ENCODE measurements at places on chromosomes 13 and 19.

DNA sequence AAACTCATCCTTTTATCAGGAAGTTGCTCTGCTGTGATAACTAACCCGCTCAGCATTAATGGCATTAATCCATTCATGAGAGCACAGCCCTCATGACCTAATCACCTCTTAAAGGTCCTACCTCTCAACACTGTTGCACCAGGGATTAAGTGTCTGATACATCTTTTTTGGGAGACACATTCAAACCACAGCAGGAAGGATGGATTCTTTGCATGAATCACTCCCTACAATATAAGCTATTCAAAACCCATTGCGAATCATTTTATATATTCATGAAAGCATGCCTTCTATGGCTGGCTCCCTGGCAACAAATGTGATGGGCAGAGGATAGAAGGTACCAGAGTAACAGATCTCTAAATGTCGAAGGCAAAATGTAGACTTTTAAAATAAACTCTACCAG lies 27.6 kb downstream of the ARL11 start:
- DNase-seq, result no peak

DNA sequence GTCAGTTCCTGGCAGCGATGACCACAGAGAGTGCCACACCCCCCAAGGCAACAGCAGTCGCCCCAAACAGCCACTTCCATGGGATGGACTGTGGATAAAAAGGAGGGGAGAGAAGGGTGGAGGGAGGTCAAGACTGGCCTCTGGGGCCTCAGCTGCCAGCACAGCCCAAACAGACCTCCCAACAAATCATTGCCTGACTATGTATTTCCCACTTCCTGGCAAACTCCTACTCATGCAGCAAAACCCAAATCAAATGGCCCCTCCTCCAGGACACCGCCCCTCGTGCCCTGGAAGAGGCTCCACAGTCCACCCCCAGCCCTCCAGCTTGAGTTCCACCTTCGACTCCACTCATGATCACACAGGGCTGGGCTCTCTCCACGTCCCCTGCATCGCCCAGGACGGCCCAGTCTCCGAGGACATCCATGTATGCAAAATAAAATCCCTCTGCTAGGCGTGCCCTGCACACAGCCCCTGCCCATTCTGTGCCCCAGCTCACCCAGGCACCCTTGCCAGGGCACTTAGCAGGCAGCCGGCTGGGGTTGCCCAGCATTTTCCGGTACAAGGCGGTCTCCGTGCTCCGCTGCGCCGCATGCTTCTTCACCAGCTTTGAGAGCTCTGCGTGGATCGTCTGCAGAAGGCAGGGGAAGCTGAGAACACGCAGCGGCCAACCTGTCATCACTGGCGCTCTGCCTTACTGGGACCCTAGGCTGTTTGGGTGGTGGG lies 10.5 kb upstream of the ELL start:
- DNase-seq, result no peak

- peak; percentile 99 for DNase-seq
Observed at GRCh38 chr19:19063183-19064097, at the start of gene SLC25A42. SLC25A42 (plus strand) TSS chr19:19063994; CDS start chr19:19096125, 32,131 bp downstream.

DNA sequence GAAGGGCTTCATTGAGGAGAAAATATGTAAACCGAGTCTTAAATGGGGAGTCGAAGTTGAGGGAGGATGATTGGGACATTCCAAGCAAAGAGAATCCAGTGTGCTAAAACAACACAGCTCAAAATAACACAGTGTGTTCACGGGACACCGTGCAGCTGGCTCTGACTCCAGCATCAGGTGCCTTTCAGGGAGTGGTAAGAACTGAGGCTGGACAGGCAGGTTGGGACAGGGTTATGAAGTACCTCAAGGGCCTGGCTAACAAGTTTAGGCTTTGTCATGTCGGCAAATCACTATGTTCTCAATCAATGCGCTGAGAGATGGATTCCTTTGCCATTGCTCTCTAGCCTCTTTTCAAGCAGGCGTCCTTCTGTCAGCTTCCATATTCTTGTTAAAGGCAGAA lies 27.5 kb upstream of the WDFY2 start:
- no peak for DNase-seq

GRCh38 chr13:99294958-99295357 lies 12.2 kb downstream of the GPR183 start:
- no peak for DNase-seq

DNA sequence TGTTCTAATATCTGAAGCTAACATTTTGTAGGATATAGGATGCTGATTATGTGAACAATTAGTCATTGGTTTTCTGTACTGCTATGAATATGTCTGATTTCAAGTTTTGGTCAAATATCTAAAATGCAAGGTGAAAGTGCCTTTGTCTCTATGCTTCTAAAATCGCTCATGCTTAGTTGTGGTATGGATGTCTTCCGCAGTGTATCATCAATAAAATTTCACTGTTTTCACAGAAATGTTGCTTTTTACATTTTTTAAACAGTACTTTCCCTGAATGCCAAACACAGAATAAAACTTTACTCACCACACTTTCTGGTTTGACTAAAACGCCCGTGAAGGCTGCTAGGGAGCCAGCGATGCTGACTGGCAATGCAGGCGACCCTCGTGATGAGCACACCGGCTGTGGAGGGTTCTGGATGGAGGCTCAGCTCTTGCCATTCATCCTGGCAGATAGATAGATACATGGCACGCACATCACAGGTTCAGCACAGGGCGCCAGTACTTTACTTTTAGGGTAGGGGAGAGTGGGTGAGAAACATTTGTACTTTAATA lies 40.1 kb downstream of the SLC7A9 start:
- no peak for DNase-seq

DNA sequence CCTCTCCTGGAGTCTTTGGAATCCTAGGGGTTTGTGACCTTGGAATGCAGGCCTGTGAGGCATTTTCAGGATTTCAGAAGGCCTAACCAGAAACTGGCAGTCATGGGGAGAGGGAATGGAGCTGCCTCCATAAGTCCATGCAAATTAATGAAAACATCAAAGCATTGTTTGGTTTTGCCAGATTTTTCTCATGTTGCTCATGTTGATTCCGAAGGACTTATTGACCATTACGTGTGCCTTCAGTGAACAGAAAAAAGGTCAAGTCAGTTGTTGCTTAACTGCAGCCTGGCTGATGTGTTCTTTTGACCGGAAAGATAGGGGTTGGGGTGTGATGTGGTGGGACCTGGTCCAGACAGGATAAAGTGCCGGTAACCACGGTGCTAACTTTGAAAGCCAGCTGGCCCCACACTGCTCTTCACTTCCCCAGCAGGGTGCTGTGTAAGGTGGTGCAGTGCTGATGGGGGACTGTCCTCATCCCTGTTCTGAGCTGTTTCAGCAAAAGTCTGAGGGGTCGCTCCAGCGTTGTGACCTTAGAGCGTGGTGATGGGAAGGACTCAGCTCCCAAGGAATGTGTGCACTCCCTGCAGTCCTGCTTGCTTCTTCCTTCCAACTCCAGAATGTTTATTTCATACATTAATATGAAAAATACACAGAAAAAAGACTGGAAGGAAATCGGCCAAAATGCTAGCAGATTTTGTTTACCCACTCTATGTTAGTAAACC lies 3.5 kb downstream of the RNF113B start:
- no peak for DNase-seq

Data from NCI-H1694 treated with DMSO at 0.1 percent for 48 hours (cell line).